Stimulated activated CD4-positive, alpha-beta T cell treated with anti-CD3 and anti-CD28 coated beads, Interleukin-12 subunit alpha, Interleukin-12 subunit beta, amount 100 ng/mL, for 4 hours (primary cell): ENCODE measurements at places on chromosomes 6 and 20.

GRCh38 chr20:43011491-43011890 lies 178.2 kb downstream of the PTPRT start:
- no peak for DNase-seq

DNA sequence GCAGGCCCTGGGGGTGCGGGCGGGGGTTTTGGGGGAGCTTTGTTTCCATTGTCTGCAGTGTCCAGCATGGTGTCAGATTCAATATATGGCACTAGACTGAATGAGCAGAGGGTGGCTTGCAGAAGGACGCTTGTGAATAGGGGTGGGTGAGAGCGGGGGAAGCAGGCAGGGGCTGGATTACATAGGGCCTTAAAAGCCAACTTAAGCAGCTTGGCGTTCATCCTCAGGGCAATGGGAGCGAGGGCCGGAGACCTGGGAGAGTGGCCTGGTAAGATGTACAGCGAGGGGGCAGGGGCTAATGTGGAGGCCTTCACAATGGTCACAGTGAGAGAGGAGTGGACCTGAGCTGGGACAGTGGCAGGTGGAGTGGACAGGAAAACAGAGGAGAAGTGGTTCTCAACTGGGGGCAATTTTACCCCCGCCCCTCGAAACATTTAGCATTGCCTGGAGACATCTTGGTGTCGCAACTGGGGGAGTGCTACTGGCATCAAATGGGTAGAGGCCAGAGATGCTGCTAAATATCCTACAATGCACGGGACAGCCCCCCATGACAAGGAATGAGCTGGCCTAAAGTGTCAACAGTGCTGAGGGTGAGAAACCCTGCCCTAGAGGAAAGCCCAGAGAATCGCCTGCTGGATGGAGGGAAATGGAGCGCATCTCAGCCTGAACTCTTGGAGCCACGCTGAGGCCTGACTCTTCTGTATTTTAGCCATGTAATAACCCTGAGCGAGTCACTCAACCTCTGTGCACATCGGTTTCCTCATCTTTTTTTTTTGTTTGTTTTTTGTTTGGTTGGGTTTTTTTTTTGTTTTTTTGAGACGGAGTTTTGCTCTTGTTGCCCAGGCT lies 15.1 kb upstream of the BAK1 start:
- no peak for DNase-seq

DNA sequence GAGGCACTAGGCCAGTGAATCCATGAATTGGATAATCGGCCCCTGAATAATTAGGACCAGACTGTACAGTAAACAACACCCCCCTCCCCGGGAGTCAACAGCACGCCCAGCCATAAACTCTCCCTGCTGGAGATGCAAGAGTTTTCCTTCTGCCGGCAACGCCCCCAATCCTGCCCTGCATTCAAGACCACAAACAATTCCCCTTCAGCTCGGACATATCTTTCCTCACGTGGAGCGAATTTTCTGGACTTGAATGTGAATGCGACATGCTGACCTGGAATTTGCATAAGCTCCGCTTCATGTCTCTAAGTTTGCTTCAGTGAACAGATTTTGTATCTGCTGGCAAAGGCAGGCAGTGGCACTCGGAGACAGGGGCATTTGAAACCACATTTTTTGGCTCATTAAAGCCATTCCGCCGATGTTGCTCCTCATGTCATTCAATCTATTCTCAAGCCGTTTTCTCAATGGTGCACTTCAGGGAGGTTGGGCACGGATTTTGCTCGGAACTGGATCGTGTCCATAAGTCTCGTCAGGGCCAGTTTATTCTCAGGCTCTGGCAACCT lies 38.0 kb upstream of the GMPR start:
- DNase-seq, result no peak

DNA sequence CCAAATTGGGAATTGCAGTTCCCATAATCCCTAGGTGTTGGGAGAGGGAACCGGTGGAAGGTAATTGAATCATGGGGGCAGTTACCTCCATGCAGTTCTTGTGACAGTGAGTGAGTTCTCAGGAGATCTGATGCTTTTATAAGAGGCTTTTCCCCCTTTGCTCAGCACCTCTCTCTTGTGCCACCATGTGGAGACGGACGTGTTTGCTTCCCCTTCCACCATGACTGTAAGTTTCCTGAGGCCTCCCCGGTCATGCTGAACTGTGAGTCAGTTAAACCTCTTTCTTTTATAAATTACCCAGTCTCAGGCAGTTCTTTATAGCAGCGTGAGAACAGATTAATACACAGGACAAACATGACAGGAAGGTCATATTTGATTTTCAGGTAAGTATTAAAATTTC lies 25.3 kb upstream of the HECA start:
- no peak for DNase-seq

- DNase-seq, result no peak
Observed at GRCh38 chr6:43883847-43884651, 114.0 kb downstream of the VEGFA start.
